ENCODE measurements at places on chromosomes 5 and 9.

DNA sequence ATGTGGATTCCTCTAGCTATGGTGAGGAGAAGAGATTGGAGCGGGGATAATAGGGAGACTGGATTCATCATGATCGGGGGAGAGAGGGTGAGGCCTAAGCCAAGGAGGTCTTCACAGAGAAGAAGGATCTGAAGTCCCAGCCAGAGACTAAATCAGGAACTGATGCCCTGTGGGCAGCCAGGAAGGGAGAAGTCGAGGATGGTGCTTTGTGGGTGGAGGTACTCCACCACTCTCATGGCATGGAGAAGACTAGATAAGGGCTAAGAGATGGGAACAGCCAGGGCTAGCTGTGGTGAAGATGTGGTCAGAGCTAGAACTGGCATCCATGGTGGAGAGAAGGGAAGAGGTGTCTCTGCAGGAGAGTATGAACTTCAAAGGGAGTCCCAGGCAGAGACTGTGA, 3.0 kb upstream of the RGS14 start:
- no peak for DNase-seq

DNA sequence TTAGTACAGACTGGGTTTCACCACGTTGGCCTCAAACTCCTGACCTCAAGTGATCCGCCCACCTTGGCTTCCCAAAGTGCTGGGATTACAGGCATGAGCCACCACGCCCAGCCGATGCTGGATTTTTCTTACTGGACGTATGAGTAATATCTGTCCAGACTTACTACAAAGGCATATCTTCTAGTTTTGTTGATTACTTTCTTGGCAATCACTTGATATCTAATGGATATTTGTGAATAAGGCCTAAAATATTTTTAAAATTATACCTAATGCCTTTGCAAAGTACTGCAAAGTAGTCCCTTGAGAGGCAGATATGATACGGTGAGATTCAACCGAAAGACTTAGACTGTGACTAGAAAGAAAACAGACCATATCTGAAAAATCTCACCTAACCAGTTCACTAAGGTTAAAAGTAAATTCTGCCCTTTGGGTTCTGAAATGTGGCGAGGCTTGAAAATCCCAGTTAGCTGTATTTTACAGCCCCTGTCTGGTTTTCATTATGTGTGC, 152.1 kb downstream of the GNAQ start:
- DNase-seq, result no peak

DNA sequence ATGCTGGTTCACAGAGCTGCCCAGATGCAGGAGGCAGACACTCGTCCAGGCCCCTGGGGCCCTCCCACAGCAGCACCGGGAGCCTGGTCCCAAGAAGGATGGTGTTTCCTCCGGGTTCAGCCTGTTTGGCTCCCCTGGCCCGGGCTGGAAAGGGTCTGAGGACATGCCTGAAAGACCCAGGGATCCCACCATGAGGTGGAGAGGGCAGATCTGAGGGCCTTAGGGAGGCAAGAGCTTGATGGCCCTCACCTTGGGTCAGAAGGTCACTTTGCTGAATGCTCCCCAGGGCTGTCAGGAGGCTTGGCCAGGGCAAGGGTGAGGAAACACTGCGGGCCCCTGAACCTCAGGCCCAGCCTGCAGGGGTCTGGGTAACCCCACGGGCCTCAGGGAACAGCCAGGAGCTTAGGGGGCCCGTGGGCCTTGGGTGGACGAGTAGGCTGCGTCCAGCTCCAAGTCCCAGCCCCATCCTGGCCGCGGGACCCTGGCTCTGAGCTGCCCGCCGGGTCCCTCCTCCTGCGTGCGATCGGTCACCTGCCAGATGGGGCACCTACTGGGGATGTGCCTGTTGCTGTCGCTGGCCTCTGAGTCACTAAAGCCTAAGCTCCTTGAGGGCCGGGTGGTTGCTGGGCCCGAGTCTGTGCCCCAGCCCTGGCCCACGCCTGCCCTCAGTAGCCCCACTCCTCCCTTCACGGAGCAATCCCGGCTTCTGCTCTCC, 106.2 kb downstream of the ZNF354C start:
- no peak for DNase-seq

GRCh38 chr5:136424835-136425584, 59.7 kb upstream of the TRPC7 start:
- no peak for DNase-seq

- DNase-seq, result no peak
Measured at GRCh38 chr5:161230221-161230620, 316.3 kb downstream of the GABRB2 start.

DNA sequence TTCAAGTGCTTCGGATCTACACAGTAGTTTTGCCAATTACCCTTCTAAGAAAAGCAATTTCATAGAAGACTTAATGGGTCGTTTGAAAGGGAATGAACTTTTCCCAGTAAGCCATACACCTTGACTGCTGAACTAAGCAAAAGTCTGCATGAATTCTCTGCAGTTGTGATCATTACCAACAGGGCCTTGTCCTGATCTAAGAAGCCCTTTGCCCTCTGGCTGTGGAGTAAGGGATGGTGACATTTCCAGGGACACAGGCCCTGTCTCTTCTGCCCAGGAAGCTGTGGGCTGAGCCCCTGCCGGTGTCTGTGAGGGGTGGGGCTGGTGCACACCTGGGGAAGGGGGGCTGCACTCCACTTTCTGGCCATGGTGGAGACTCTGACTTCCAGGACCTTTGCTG, 30.5 kb downstream of the ZDHHC11 start:
- no peak for DNase-seq

DNA sequence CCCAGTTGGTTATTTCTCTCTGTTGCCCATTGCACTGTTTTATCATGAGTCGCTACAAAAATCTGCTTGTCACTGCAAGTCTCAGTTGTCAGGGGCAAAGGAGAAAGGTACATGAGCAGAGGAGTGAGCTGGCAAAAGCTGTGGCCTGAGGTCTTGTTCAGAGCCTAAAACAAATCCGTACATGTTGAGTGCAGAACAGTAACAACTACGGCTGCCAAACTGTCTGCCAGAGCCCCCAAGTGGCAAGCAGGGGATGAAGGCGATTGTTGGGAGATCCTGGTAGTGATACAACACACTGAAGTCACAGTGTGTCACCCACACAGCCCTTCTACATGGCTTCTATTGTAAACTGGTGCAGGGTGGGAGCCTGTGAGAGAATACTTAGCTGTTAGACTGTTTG, 50.9 kb downstream of the BRINP1 start:
- no peak for DNase-seq

GRCh38 chr9:12716823-12717600, 23.8 kb downstream of the TYRP1 start:
- no peak for DNase-seq

- DNase-seq, result no peak
Measured at GRCh38 chr5:100270023-100270771, 265.0 kb upstream of the FAM174A start.

DNA sequence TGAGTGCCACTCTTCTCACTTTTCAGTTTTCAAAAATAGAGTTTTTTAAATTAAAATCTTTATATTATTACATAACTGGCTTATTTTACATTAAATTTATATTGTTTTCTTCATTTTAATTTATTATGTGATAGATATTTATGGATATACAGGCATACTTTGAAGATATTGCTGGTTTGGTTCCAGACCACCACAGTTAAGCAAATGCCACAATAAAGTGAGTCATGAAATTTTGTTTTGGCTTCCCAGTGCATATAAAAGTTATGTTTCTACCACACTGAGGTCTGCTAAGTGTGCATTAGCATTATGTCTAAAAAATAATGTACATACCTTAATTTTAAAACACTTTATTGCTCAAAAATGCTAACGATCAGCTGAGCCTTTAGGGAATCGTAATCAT, 47.4 kb downstream of the NDUFS4 start:
- DNase-seq, result no peak

DNA sequence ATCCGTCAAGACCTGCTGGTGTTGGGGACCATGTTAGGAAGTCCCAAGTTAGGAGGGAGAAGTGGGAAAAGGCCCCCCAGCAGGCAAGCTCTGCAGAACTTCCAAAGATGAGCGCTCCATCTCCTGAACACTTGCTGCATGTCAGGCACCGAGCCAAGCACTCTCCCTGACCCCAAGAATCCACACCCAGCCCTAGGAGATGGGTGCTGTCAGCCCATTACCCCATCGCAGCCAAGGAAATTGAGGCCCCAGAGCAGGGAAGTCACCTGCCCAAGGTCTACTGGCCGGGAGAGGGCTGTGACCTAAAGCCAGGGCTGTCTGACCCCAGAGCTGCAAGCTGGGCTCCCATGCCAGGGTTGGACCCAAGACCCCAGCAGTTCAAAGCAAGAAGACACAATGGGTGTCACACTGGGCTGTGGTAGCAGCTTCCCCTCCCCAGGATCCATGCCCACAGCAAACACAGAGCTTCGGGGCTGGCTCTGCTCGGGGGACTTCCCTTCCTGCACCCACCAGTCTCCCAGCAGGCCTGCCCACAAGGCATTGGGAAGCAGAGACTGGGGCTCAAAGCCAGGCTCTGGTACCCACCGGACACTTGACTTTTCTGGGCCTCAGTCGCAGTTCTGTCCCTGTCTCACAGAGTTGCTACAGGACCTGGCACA, 13.5 kb downstream of the EEIG1 start:
- DNase-seq, result no peak

- DNase-seq, result no peak
Measured at GRCh38 chr9:13443346-13444244, 164.1 kb upstream of the MPDZ start.

DNA sequence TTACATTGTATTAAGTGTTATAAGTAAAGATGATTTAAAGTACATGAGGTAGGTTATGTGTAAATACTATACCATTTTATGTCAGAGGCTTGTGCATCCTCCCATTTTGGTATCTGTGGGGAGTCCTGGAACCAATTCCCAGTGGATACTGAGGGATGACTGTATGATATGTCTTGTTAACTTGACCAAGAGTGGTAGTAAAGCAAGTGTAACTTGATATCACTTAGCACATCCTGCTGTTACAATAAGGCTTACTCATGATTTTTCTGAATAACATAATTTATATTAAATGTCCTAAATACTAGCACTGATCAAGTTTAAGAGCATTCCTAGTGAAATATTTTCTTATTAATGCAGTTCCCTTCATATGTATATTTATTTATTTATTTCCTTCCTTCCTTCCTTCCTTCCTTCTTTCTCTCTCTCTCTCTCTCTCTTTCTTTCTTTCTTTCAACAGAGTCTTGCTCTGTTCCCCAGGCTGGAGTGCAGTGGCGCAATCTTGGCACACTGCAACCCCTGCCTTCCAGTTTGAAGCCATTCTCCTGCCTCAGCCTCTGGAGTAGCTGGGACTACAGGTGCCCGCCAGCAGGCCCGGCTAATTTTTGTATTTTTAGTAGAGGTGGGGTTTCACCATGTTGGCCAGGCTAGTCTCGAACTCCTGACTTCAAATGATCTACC, 7.5 kb downstream of the NDFIP1 start:
- DNase-seq, result no peak

DNA sequence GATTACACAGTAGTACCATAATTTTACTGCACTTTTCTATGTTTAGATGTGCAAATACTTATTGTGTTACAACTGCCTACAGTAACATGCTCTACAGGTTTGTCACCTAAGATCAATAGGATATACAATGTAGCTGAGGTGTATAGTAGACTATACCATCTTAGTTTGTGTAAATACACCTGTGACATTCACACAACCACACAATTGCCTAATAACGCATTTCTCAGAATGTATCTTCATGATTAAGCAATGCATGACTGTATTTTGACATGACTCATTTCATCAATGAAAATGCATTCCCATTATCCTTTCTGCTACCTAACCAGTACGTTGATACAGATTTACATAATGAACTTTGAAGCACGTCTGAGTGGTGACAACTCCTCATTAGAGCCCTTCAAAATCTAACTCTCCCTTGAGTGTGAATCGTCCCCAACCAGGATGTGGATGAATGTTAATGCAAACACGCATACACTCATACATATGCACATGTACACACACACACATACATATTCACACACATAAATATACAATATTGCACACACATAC, 28.4 kb downstream of the GZMK start:
- DNase-seq, result no peak

GRCh38 chr5:113178073-113178779, 201.6 kb downstream of the DCP2 start:
- no peak for DNase-seq

DNA sequence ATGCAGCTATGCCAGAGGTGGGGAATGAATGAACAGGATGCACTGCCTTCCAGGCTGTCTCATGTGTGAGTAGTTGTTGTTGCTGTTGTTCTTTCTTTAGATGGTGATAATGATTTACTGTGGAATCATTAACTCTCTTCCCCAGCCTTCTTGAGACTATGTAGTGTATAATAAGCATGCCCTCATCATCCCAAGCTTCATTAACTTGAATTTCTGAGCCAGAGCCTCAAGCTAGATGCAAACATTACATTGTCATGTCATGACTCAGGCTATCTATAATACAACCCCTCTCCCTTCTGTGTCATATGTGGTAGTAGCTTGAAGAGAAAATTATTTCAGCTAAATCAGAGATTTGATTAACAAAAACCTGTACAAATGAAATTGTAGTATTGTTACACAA, 10.0 kb upstream of the ADAMTSL1 start:
- DNase-seq, result no peak

GRCh38 chr9:99377790-99378775, 156.0 kb downstream of the SEC61B start:
- DNase-seq, result no peak

DNA sequence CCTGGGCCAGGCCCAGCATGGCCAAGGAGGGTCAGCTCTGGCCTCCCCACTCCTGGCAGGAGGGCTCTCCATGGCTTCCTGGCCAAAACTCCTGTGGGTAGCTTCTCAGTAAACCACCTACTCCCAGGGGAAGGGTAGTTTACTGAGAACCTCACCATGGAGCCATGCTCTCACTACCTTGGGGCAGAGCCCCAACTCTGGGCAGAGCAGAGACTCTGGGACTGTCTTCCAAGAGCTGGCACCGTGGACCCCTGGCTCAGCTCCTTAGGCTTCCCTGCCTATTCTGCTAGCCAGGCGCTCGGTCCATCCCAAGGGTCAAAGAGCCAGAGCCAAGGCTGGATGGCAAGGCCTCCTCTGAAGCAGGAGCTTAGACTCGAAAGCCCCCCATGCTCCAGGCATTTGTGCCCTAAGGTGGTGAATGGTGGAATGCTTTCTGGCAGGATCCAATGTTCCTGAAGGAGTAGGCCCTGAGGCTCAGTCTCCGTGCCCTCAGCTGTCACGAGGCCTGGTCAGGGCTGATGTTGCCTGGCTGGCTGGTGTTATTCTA, 19.6 kb downstream of the TCF7 start:
- no peak for DNase-seq

DNA sequence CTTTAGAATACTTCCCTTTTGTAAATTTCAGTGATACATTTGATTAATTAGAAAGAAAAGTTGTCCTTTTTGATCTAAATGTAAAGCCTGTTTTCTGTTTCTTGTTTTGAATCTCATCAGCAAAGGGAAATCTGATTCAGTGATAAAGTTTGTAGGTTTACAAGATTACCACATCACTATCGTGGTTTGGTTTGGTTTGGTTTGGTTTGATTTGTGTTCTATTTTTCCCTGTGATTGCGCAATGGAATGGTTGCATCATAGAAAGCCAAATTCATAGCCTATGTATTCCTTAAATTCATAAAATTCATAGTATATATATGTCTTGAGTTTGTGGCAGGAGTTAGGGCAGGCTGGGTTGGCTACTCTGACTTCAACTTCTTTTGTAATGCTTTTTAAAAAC, 15.2 kb downstream of the SRFBP1 start:
- DNase-seq, result no peak

Measured in stimulated activated CD8-positive, alpha-beta memory T cell treated with anti-CD3 and anti-CD28 coated beads, Interleukin-15, amount 100 ng/mL, for 24 hours (primary cell).